ENCODE measurements at places on chromosomes 5 and 9.

GRCh38 chr9:99066571-99066970, 38.3 kb upstream of the TGFBR1 start:
- no peak for DNase-seq

GRCh38 chr9:124032247-124032646, 20.7 kb downstream of the LHX2 start:
- DNase-seq = no peak

GRCh38 chr5:57804505-57804904, 321.9 kb upstream of the ACTBL2 start:
- no peak for DNase-seq

DNA sequence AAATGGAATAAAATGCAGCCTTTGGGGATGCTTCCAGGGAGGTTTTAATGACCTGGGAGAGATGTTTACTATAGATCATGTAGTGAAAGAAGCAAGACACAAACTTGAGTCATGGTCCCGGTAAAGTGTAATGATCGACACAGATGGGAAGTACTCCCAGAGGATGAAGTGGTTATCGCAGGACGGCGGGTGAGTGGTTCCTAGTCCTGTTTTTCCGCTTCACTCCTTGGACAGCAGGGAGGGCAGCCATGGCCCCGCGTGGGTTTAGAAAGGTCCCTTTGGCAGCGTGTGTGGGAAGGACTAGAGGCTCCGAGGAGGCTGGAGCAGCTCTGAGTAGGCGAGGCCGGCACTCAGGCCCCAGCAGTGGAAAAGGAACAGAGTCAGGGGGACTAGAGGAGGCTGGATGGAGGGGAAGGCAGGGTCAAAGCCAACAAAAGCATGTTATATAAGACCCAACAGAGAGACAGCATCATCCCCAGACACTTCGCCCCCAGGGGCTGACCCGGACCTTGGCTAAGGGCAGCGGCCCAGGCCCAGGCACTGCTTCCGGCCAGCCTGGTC, 49.2 kb upstream of the STXBP1 start:
- no peak for DNase-seq
